ENCODE measurements at places on chromosomes 5 and 9.

- DNase-seq, result no peak
These were observed 1.5 kb upstream of the MYO10 start for GRCh38 chr5:16937503-16938161.

DNA sequence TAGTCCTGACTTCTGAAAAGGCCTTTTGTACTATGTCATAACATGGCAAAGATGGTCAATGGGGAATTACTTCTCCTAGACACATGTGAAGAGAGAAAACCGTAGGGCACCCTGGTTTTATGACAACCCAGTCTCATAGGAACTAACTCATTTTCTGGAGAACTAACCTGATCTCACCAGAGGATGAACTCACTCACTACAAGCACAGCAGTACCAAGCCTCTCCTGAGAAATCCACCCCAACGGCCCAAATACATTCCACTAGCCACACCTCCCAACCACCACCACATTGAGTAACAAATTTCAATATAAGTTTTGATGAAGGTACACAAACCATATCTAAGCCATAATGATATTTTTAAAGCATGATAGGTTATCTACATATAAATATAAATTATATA lies 909.3 kb upstream of the CDH10 start:
- DNase-seq, result no peak

DNA sequence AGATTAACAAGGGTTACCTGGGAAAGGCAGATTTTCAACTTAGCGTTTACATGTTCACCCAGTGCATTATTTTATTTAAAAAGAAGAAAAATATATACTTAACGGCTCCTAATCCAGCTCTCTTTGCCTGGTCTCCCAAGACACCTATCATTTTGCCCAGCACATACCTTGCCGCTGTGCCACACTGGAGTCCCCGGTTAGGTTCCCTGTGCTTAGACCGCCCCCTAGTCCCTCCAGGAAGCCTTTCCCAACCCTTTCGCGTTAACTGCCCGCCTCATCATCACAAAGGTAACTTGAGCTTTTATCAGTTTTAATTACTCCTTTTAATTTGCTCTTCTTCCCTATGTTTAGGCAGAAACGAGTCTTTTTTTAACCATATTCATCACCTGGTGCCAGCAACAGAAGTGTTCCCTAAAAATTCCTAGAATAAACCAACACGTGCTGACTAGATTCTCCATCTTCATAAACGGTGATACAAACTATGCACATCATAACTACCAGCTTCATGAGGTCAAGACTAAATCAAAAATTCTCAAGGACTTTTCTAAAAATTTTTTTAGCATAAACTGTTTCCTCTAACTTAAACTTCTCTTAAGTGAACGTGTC lies 19.7 kb downstream of the DNAJA1 start:
- DNase-seq, result peak; percentile 5

GRCh38 chr5:108420158-108420557 lies 38.3 kb upstream of the FBXL17 start:
- DNase-seq, result no peak
